ENCODE measurements at places on chromosomes 12 and 14.
A peak's percentile ranks its signal among the peaks of the same experiment; 100 is the strongest.

- no peak for DNase-seq
These were observed 47.3 kb downstream of the PTCSC3 start for GRCh38 chr14:36129181-36129580.

DNA sequence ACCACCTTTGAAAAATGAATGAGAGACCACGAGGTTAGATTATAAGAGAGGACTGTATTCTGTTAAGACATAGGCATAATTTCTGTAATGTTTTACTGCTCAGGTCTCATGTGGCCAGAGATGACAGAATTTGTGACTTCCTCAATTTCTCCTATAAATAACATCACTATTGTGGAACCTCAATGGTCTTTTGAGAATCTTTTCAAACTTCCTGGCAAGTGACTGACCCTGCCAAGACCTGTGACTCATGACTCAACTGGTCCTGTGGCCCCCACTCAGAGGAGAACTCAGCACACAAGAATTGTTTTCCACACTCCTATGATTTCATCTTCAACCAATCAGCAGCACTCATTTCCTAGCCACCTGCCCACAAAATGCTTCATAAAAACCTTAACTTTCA is 508.2 kb upstream of the ATP2B1 start:
- peak; percentile 10 for DNase-seq

DNA sequence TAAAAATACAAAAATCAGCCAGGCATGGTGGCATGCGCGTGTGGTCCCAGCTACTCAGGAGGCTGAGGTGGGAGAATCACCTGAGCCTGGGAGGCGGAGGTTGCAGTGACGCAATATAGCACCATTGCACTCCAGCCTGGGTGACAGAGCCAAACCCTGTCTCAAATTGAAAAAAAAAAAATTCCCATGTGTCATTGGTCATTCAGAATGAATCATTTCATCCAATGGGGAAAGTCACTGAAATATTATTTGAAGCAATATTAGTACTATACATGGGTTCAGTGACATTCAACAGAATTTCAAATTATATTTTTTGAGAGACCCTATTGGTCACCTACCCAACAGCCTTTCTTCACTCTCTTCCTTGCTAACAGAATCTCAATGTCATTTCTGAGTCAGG is 276.1 kb downstream of the ITPR2 start:
- DNase-seq: no peak

GRCh38 chr14:38336298-38336697 is 80.4 kb upstream of the CLEC14A start:
- DNase-seq: no peak

DNA sequence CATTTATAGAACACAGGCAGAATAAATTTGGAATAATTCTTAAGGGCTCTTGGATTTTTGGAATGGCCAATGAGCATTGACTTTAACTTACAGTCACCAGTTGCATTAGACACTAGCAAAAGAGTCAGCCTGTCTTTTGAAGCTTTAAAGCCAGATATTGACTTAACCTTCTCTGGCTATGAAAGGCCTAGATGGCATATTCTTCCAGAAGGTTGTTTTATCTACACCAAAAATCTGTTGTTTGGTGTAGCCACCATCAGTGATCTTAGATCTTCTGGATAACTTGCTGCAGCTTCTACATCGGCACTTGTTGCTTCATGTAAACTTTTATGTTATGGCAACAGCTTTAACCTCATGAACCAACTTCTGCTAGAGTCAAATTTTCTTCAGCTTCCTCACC is 10.4 kb downstream of the PCNX1 start:
- no peak for DNase-seq

GRCh38 chr14:58239244-58240195 is 5.1 kb upstream of the PSMA3 start:
- peak; percentile 91 for DNase-seq

- DNase-seq: no peak
These were observed at the start of gene FLRT2 for GRCh38 chr14:85529803-85530574. TSS of gene FLRT2 (plus strand) at chr14:85530144. CDS start at chr14:85621515, 91,371 bp downstream.

GRCh38 chr14:102246071-102246470 is 58.9 kb downstream of the MOK start:
- no peak for DNase-seq

- peak; percentile 8 for DNase-seq
These were observed 52.8 kb downstream of the AKAP6 start for GRCh38 chr14:32381869-32382268.

- DNase-seq: peak; percentile 77
These were observed 18.5 kb upstream of the DUSP6 start for GRCh38 chr12:89370850-89371249.

- no peak for DNase-seq
These were observed 52.7 kb downstream of the PLBD1 start for GRCh38 chr12:14514946-14515345.

DNA sequence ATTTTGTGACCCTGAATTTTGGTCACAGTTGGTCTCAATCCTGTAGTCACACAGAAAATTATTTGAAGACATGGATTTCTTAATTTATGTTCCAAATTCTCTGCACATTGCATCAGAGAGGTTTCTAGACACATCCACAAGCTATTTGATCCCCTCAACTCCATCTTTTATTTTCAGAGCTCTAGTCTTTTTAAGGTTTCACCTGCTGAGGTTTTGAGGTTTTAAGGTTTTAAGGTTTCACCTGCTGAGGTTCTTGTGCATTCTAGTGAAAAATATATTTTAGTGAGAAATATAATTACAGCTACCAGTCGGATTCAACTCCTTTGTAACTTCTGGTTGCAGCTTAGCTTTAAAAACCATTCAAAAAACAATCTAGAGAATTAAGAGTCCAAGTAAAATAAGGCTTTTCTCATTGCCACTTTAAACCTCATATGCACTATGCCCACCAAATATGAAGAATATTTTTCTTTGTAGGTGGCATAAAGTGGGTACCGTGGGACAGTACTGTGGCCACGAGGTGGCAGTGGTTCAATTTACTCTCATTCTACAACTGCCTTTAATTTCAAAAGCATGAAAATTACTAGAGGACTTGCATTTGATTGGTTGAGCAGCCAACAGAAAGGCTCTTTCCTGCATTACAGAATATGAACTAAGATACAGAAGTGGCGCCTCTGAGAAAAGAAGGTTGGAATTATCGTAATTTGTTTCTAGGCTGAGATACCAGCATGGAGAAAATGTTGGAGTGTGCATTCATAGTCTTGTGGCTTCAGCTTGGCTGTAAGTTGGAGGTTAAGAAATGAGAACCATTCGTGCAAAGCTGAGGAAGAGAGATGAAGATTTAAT is 366.5 kb upstream of the OR4E1 start:
- DNase-seq: peak; percentile 13

GRCh38 chr12:47778881-47779280 is 5.8 kb downstream of the SLC48A1 start:
- DNase-seq: no peak

DNA sequence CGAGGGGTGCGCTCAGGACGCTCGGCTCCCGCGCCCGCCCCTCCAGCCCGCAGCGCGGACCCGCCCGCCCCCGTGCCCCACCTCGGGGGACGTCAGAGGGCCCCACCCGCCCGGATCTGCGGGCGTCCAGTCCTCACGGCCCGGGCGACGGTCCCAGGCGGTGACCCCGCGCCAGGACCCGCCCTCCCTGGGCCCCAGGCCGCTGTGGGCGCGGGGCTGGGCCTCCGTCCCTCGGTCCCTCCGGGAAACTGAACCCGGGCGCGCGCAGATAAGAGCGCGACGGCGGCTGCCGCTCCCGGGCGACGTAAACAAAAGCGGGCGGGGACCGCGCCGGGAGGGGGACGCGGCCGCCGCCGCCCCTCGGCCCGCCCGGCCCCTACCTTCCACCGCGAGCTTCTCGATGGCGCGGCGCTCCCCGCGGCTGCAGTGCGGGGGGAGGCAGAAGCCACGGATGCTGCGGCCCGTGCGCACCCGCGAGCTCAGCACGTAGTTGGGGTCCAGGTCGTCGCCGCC is 1.1 kb downstream of the CKB start:
- no peak for DNase-seq

DNA sequence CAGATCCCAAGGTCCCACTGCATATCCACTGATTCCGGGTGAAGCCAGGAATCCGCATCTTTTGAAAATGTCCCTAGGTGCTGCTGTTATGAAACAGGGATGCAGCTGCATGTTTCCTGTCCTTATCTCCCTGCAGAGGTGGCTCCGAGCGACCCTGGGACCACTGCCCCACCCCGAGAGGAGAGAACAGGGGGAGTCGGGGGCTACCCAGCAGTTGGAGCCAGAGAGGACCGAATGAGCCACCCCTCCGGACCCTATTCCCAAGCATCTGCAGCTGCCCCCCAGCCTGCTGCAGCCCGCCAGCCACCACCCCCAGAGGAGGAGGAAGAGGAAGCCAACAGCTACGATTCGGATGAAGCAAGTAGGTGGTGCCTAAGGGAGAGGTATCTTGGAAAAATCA is 30.3 kb upstream of the OAS1 start:
- no peak for DNase-seq

- peak; percentile 51 for DNase-seq
These were observed 853 bp downstream of the TTC9 start for GRCh38 chr14:70642303-70643235.

- no peak for DNase-seq
These were observed 208.7 kb downstream of the RBM19 start for GRCh38 chr12:113757221-113758002.

DNA sequence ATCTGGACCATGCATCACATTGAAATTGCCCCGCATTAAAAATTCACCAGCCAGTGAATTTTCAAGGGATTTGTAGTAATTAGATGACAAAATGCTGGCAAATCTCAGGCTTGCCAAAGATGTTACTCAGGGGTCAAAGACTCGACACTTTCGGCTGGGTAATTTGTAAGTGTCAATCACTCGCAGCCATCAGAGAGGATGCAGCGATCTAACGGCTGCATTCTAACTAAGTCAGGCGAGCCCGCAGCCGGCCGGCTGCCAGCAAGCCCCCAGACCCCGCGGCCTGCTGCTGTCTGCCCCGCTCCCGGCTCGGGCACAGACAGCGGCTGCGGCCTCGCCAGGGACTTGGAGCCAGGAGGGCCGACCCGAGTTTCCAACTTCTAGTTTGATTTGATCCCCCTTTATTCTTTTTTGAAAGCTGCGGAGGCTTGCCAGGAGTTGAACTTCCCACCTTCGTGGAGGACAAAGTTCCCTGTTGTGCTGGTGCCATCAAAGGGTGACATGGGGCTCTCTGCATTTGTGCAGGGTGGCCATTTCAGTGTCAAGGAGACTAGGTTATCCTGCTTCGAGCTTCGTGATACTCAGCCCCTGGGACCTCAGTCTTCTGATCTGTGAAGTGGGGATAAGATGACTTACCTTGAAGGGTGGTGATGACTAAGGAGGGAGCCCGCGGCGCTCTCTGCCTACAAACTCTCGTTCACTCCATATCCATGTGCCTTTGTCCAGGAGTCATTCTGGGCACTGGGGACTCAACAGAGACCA is 169.9 kb downstream of the RBM19 start:
- DNase-seq: no peak

- DNase-seq: no peak
These were observed 242.0 kb downstream of the BMP4 start for GRCh38 chr14:53714495-53715192.

DNA sequence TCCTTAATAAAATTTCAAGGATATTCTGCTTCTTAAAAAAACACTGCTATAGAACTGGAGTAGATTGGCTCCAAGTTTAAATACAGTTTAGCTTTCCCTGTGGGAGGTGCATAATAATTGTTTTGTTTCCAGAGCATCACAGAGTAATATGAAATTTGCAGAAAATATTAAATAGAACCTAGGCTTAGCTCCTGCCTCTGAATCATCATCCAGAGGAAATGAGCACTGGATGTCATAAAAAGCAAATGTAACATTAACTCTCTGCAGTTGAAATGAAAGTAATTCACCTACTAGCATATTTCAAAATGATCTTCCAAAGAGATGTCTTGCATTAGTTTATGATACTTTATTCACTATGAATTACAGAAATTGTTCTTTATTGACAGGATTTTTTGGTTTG is 769.8 kb downstream of the C12orf50 start:
- no peak for DNase-seq

DNA sequence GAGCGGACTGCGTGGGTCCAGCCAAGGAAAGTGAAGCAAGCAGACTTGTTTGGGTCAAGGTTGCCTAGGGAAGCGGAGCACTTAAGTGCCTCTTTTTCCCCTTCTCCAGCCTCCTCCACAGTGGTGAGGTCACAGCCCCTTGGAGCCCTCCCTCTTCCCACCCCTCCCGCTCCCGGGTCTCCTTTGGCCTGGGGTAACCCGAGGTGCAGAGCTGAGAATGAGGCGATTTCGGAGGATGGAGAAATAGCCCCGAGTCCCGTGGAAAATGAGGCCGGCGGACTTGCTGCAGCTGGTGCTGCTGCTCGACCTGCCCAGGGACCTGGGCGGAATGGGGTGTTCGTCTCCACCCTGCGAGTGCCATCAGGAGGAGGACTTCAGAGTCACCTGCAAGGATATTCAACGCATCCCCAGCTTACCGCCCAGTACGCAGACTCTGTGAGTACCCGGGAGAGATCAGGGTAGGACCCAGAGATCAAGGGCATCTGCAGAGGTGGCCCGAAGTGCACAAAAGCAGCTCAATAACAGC is at the start of gene TSHR:
TSS of gene TSHR (plus strand) at position 206 of the 526 bp plus-strand sequence. CDS start at position 266, 60 bp downstream.
- DNase-seq: no peak

DNA sequence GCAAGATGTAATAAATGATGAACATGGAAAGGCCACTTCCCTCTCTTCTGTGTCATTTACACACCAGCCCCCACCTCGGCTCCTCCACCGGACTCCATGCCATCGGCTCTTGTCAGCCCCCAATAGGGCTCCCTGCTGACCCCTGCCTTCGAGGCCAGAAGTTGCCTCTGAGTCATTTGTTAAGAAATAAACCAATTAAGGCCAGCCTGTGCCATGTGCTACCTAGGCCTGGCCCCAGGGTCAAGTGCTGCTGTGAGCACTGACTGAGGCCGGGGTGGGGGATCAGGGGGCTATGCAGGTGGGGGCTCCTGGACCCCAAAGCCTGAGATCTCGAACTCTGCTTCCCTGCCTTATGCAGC is 53.2 kb downstream of the TESC start:
- DNase-seq: no peak

DNA sequence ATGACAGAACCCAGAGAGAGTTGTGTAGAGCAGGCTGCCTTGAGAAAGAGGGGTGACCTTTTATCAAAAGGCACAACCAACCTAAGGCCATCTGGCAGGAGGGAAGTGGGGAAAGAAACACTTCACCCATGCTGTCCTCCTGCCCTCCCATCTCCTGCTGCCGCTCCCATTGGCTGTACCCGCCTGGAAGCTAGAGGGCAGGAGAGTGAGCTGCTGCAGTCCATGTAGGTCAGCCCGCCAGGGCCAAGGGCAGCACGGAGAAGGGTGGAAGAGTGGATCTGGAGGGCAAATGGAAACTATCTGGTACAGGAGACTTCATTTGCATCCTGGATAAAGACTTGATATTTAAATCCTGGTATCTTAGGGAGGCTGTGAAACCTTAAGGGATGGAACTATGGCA is 11.5 kb upstream of the CABP1 start:
- no peak for DNase-seq

DNA sequence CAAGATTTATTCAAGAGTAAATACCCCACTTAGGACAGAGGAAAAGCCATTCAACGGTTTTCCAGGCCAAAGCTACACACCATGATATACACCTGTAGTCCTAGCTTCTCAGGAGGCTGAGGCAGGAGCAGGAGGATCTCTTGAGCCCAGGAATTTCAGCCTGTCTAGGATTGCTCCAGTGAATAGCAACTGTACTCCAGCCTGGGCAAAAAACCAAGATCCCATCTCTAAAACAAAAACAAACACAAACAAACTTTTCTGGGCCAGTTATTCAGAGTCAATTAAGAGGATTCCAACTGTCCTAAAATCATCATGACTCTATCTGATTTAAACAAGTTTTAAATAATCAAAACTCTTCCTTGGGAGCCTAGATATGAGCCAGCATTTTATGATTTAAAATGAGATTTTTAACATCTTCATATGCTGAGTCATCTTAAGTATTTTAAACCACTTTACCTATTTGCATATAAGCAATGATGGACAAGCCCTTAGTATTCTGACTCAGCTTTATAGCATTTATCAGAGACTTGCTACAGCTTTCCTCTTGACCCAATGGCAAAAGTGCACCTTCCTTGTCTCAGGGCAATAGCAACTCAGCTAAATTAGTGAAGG is 77.1 kb downstream of the KCNMB4 start:
- no peak for DNase-seq

Measured in trophoblast cell (in vitro differentiated cells and primary cell).